CD4-positive, alpha-beta T cell treated with Interferon gamma for 1 hour (primary cell): ENCODE measurements at places on chromosomes 16 and 17.

DNA sequence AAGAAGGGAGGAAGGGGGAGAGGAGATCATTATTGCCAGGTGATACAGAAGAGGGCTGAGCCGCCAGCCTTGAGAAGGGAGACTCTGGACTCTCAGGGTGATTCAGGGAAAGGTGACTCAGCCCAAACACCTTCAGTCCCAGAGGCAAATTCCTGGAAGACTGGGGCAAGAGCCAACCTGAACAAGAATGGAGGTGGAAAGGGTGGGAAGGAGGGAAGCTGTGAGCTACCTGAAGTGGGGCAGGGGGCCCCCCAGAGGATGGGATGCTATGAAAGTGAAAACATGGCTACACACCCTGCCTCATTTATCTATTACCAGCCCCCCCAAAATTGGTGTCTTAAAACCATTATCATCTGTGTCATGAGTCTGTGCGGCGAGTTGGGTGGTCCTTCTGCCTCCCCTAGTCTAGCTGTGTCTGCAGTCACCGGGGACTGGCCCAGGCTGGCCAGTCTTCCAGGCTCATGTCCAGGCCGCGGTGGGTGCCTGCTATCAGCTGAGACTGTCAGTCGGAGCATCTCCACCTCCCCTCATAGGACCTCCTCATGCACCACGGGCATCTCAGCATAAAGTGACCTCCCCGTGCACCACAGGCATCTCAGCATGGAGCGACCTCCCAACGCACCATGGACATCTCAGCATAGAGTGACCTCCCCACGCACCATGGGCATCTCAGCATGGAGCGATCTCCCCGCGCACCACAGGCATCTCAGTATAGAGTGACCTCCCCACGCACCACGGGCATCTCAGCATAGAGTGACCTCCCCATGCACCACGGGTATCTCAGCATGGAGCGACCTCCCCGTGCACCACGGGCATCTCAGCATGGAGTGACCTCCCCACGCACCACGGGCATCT lies 3.2 kb upstream of the SLC47A2 start:
- DNase-seq: no peak

DNA sequence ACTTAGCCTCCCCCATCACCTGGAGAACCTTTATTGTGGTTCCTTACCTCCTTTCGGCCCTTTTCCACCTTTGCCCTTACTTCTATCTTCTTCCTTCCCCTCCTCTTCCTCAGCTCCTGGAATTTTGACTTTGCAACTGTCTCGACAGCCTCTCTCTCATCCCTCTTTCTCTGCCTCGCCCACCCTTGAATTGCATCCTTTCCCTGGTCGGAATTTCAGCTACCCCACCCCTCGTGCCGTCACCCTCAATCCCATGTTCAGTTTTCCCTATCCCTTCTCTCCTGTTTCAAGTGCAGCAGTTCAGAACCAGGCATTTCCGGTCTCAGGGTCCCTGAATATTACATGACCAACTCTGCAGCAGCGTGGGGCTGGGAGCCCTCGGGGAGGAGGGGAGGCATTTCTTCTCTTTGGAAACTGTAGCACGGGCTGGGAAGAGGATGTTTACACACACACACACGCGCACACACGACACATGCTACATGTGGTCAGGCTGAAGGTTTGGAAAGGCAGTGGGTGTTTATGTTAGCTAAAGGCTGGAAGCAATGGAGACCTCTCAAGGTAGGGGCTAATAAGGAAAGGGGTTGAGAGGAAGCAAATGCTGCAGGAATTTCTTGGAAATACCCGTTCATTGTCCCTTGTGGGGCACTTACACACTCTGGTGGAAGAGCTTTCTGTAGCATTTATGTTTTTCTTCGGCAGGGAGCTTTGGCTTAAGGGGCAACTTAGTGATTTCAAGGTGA lies 971 bp downstream of the MINK1 start:
- DNase-seq: no peak

GRCh38 chr17:82808921-82809905 lies 30.6 kb downstream of the ZNF750 start:
- no peak for DNase-seq

DNA sequence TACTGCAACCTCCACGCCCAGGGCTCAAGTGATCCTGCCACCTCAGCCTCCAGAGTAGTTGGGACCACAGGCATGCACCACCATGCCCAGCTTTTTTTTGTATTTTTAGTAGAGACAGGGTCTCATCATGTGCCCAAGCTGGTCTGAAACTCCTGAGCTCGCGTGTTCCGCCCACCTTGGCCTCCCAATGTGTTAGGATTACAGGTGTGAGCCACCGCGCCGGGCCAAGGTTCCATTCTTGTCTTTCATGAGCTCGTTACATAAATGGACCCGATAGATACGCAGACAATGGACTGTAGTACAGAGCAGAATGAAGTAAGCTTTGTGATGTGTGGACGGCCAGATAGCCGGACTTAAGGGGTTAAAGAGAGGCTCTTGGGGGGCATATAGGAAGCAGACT lies 19.3 kb downstream of the UBN1 start:
- no peak for DNase-seq

DNA sequence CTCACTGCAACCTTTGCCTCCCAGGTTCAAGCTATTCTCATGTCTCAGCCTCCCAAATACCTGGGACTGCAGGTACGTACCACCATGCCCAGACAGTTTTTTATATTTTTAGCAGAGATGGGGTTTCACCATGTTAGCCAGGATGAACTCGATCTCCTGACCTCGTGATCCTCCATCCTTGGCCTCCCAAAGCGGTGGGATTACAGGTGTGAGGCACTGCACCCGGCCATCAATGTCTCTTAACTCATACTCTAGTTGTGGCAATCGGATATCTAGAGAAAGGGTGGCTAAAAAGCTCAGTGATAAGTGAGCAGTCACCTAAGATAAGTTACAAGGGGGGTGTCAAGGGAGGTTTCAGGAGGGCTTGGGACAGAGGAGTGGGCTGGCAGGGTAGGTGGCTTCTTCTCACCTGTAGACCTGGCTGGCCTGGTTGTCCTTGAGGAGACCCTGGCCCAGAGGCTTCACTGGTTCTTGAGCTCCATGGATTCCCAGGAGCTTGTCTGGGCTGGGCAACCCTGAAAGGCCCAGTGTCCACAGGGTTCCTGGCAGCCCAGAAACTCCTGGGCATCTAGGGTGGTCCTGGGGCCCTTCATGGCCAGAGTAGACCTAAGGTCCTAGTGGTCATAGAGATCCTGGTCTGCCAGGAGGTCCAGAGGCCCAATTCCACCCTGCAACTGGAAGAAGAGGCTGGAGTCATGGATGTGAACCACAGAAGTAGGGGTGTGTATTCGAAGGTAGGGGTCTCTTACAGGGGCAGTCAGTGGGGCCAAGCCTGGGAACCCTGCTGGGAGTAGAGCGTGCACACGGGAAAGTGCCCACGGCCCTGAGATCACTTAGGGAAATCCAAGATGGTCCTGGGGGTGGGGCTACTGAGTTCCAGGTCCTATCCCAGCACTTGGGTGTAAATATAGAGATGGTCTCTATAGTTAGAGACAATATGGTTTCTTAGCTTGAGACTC lies 12.7 kb upstream of the IGFBP4 start:
- no peak for DNase-seq

- DNase-seq: no peak
These were observed 4.9 kb upstream of the ATP6V0C start for GRCh38 chr16:2508722-2509400.

GRCh38 chr16:89096768-89097391 lies 3.2 kb downstream of the ACSF3 start:
- DNase-seq: peak; percentile 74

DNA sequence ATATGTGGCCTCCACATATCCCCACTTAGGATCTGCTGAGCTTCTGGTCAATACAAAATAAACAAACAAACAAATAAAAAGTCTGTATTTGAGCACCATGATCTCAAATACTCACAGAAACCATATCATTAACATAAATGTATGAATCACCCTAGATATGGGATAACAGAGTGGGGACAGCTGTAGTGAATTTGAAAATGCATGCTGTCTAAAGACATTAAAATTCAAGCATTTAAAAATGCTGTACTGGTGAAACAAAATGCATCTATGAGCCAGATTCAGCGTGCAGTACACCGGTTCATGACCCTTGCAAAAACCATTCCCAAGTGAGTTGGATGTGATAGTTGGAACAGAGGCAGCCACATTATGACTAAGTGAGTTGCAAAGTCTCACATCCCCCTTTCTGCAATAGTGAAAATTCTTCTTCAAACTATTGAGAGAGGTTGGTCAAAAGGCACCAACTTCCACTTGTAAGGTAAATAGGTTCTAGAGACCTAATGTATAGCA lies 12.3 kb downstream of the GRIN2A start:
- no peak for DNase-seq

DNA sequence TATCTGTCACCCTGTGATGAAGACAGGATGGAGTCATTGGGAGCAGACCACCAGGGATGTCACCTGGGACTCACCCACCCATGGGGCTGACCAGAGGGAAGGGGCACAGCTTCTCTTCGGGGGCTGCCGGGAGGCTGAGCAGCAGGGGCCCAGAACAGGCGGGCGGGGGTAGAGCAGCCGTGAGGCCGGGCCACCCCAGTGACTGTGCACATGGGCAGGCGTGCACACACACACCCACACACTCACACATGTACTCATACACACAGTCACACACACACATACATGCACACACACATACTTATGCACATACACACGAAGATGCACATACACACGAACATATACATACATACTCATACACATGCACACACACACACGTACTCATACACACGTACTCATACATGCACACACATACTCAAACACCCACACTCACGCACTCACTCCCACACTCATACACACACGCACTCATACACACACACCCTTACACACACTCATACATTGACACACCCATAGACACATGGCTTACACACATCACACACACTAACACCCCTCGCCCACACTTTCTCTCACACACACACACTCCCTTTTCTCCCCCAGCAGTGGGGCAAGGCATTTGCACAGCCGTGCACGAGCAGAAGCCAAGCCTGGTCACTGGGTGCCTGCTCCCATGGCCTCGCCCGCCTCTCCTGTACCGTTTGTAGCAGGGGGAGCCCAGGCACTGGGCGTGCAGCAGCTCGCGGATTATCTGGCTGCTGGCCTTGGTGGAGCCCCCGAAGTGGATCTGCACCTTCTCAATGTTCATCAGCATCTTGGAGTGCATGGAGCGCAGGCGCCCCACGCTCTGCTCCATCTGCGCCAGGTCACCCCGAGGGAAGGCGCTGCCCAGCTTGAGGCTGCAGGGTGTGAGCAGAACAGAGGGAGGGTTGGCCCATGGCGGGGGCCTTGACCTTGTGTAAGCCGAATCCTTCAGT lies 12.4 kb downstream of the UBALD2 start:
- DNase-seq: no peak

DNA sequence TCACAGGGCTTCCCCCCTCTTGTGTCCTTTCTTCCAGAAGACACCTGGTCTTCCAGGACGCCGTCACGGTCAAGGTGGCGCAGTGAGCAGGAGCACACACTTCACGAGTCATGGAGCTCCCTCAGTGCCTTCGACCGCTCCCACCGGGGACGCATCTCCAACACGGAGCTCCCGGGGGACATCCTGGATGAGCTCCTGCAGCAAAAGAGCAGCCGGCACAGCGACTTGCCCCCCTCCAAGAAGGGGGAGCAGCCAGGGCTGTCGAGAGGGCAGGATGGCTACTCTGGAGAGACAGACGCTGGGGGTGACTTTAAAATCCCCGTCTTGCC lies 199.6 kb downstream of the KATNIP start:
- DNase-seq: no peak

DNA sequence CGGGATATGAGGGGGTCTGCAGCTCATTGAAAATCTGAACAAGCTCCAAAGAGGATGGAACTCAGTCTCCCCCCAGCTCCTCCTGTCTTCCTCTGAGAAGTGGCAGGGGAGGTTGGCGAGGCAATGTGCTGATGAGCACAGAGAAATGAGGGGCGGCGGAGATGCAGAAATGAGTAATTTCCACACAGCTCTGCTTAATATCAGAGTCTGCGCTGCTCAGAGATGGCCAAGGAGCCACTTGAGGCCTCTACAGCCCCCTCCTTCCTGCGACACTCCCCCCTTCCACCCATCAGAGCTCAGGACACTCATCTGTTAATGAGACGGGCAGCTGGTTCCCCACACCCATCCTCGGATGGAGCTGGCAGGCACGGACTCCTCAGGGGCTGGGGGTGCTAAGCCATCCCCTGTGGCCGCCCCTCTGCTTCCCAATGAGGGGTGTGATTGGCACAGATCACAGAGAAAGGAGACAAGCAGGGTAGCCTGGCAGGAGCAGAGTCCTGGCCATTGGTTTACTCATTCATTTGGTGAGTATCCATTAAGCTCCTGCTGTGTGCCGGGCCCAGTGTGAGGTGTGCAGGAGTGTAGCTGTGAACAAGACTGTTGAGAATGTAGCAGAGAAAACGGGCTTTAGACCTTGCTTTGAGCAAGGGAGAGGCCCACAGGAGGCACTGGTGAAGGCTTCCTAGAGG lies 12.7 kb upstream of the CRHR1 start:
- DNase-seq: no peak

DNA sequence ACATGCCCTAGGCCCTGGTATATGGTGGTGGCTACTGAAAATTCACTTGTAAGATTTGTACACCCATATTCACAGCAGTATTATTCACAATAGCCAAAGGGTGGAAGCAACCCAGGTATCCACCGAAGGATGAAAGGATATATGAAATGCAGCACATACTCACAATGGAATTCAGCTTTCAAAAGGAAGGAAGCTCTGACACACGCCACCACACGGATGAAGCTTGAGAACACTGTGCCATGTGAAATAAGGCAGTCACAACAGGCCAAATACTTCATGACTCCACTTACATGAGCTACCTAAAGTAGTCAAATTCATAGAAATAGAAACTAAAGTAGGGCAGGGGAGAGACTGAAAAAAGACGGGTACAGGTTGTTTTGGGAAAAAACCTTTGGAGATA lies 2.9 kb downstream of the XPO6 start:
- DNase-seq: no peak

- no peak for DNase-seq
These were observed 1.9 kb downstream of the CDH13 start for GRCh38 chr16:82628711-82629110.

- peak; percentile 60 for DNase-seq
These were observed 689 bp upstream of the TBC1D24 start for GRCh38 chr16:2473999-2474876.

GRCh38 chr16:983044-984030 lies 1.8 kb downstream of the SOX8 start:
- no peak for DNase-seq

DNA sequence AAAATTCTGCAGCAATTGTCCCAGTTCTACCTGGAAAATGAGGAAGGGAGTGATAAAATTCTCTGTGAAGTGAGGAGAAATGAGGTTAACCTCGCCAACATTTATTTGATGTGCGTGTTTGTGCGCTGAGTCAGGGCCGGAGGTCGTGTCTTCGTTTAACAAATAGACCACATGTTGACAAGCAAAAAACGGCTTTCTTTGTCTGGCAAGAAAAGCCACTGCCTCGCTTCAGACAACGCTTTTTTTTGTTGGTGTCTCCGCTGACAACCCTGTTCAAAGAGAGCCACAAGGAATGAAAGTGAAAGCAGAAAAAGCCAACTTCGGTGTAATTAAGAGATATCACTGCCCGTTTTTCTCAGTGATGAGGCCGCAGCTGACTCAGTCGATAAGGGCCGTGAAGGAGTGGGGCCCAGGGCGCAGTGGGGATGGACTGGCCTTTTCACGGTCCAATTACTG lies 510.6 kb downstream of the CDH13 start:
- DNase-seq: no peak
